ENCODE measurements at places on chromosomes 4 and X.

DNA sequence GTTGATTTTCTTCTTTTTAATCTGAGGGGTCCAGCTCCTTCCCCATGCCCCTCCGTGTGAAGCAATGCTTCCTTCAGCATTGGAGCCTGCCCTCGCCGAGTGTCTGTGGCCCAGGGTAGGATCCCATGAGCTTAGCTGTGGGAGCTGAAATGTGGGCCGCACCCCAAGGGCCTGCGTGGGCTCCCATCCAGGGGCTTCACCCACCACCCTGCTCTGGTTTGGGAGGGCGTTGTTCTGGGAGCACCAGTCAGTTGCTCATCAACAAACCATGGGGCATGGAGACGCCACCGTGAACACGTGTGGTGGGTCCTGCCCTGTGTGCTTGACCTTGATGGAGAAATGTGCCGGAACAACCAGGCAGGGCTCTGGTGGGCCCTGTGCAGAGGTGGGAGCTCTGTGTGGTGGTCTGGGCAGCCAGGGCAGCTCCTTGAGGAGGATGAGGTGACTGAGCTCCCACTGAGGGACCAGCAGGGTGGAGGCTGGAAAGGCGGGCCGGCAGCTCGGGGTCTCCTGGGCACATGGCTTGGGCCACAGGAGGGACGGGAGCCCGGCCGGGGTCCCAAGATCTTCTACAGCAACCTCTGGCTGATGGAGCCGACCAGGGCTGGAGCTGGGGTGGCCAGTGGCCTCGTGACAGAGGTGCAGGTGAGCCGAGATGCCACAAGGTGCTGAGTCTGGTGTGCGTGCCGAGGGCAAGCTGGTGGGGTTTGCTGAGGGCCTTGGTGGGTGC, 39.6 kb upstream of the NKX1-1 start:
- no peak for DNase-seq

GRCh38 chrX:38970845-38971244, 169.6 kb downstream of the MID1IP1 start:
- DNase-seq: no peak

DNA sequence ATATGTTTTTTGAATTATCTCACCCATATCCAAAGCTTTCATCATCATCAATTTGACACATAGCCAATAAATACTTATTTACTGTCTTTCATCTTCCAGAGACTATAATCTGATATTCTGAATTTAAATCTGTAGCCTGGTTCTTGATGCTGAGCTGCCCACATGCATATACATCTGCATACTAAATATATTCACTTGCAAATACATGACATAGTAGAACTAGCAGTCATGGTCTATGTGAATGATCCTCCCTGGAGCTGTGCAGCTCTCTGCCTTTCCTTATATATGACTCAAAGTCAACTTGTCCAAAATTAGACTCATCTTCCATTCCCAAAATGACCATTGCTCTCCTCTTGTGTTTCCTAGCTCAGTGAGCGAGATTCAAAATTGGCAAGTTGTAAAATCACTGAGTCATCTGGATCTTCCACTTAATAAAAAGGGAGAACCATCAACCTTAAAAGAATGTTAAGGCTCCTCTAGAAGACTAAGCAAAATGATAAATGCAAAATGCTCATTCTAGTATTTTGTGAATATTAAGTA, 448.2 kb downstream of the PPARGC1A start:
- no peak for DNase-seq

DNA sequence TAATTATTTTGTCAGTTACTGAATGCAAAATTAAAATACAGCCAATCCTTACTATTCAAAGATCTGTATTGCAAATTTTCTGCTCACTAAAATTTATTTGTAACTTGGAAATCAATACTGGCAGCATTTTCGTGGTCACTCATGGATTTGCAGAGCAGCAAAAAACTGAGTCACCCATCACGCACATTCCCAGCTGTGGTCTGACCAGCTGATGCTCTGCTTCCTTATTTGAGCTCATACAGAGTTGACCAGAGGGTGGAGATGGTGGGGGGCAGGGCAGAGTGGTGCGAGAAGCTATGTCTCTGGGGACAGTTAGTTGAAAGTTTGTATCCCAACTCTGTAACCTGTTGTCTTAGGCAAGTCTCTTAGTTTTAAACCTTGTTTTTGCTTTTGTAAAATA, 214.8 kb downstream of the SPCS3 start:
- DNase-seq: no peak

DNA sequence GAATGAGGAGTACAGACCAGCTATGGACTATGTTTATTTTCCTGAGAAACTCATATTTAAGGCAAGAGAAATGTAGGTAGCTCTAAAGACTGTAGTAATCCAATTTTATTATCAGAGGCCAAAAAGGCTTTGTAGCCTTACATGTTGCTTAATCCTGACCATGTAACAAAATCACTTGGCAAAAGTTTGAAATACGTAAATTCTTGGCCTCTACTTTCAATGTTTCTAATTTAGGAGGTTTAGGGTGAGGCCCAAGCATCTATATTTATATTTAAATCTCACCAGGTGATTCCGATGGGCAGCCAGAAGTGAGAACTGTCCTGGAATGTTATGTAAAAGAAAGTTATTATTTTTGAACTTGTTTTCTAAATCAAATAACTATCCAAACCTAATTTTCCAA, 289.7 kb downstream of the IL1RAPL1 start:
- no peak for DNase-seq

DNA sequence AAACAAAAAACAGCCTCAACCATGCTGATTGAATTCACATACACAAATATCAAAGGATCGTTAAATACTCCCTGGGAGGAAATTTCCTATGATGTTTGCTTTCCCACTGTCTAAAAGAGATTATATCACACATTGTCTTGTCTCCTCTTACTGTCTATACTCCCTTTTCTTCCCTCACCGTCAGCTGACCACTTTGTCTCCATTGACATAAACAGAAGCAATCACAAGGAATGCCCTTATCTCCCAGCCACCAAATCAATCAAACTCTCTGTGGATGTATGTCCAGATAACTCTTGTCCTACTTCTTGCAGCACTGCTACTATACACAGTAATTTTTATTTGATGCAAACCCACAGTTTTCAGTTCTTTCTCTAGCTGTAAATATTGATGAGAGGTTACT, 12.2 kb upstream of the NUDT9 start:
- DNase-seq: no peak

GRCh38 chrX:118164138-118164537, 47.5 kb upstream of the KLHL13 start:
- DNase-seq: no peak

- no peak for DNase-seq
These were observed 126.3 kb downstream of the REPS2 start for GRCh38 chrX:17072721-17073230.

GRCh38 chr4:22668301-22668700, 24.4 kb upstream of the GBA3 start:
- peak; percentile 10 for DNase-seq

DNA sequence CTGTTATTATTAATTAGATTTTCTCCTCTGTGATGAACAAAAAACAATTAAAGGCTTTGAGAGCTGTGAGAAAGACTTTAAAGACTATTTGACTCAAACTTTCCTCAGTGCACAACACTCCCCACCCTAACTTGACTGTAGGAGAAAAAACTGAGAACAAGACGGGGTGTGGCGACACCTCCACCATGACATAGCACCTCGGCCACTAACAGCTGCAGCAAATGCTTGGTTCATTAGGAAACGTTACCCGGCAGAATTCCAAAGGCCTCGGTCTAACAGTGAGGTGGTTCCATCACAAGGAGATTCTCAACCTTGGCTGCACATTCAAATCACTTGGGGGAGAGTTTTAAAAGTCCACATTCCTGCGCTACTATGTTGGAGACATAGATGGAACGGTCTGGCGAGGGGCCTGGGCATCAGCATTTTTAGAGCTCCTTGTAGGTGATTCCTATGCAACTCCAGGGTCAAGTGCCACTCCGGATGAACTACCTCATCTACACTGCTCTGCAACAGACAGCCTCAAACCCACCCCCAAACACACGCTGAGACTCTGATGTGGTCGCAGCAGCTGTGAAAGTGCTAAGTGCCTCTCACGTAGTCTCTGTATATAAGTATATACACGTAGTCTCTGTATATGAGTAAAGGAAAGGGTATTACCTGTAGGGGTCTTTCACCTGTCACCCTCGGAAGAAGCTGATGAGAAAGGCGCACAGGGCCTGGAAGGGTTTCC, 1.0 kb downstream of the FGFBP2 start:
- DNase-seq: peak; percentile 38

GRCh38 chr4:76003035-76003434, 4.3 kb downstream of the CXCL9 start:
- no peak for DNase-seq

DNA sequence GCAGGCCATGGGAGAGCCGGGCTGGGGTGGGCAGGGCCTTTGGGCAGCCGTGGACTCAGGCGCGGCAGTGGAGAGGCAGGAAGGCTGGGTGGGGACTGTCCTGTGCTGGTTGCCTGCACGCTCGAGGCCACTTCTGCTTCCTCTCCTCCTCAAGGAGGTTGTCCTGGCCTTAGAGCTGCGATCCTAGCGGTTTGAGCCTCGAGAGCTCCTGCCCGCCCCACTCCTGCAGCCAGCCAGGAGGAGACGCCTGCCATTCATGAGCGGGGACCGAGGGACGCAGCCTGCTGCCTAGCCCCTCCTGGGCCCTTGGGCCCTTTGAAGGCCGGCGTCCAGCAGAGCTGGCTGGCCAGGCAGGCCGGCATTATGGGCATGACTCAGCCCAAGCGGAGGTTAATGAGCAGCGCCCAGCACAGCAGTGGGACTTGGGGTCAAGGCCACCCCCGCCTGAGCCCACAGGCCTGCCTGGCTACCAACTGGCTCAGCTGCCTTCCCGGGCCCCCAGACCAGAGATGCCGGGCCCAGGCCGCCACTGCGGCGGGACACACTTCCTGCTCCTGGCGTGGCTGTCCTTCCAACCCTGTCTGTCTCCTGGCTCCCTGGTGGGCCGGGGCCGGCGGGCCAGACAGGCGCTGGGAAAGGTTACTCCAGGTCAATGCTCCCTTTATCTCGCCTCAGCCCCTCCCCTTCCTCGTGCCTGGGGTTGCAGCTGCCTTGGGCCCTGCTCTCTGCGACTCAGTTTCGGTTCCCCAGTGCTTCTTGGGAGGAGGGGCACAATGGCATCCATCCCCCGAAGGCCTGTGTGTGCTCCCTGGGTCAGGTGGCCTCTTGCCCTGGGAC, 1.8 kb downstream of the ABCD1 start:
- DNase-seq: no peak

DNA sequence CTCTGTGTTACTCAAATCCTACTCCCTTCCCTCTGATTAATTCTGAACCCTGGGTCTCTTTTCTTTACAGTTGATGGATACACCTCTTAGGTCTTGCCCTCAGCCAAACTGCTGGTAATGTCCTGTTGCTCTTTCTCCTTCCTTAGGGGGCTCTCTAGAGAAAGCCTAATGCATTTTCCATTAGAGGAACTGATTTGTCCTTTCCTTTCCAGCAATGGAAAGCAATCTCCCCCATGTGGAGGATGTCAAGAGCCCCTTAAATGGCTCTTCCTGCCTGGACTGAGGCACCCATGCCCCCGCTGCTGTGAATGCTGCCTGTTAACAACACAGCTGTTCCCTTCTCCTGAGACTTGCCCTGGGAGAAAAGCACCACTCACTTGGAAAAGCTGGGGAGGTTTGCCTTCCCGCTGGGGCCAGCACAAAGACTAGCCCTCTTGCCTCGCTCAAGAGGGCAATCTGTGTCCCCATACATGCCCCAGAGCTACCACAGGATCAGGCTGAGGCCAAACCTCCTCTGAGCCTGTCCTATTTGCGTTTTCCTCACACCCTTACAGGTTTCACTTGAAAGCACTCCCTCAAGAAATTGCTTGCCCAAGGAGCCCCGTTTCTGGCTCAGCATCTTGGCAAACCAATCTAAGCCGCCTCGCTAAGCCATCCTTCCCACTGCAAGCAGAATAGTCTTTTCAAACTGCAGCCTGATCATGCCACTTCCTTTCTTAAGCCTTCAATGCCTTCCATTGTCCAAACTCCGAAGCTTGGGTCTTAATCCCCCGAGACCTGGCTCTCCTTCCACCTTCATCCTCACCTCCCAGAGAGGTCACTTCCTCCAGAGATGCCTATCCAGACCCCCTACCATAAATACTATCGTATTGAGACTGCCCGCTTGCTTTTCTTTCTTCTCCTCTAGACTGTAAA, 23.2 kb upstream of the SMIM20 start:
- DNase-seq: no peak

DNA sequence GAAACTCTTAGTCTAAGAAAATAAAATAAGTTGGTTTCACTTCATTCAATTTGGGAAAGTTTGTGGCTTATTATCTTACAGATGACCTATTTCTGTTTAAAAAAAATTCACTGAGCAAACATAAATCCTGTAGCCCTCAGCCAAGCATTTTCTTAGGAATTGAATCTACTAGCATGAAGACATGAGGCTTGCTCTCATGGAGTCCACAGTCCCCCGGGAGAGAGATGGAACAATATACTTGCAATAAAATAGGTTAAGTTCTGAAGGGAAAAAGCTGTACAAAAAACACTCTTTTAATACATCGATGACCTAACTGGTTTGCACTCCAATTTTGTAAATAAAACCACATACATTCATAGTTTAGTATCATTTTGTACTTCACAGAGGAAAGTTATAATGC, 642.6 kb upstream of the FAM241A start:
- DNase-seq: no peak

DNA sequence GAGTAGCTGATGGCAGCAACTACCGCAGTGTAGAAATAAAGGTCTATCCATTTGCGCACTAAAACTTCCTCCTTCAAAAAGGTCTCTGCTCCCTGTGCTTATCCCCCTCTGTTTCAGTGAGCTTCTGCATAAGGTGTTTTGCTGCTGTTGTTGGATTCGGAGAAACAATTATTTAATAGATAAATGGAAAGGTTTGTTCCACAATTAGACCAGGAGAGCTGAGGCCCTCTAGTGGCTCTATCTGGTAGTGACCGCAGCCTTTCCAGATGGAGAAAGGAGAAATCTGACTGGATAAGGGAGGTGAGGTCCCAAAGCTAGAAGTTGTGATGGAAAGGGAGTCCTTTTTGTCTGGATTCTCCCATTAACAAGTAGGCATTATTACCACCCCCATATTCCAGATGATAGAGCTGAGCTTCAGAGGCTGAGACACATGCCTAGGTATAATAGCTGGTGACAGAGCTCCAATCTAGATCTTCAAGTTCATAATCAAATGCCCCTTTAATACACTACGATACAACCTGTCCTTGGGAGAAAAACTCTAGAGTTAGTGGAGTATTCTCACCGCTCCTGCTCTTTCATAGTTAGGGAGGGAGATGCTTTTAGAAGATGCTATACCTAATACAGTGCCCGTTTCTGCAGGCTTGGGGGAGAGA, 5.1 kb upstream of the GABRQ start:
- DNase-seq: no peak

DNA sequence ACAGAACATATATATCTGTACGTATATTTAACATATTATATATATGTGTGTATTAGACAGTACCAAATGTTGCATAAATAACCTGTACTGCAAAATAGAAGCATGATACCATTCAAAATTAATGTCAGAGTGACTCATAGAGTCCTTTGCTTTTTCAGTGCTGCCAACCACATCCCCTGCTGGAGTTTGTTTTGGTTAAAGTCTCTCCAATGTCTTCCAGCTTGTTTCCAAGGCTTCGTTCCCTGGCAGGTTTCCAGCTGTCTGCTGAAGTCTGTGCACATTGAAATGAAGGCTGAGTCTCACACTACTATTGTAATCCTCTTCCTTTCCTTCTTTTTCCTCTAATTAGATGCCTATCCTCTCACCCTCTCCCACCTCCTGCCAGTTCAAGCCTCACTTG, 14.9 kb downstream of the NRK start:
- DNase-seq: no peak

GRCh38 chr4:40998675-40999358, 215.5 kb downstream of the APBB2 start:
- no peak for DNase-seq

Data from CD8-positive, alpha-beta T cell (primary cell).